ENCODE measurements at places on chromosomes 3 and 15.

- DNase-seq, result no peak
Measured at GRCh38 chr15:80061582-80061981, 2.1 kb downstream of the ZFAND6 start.

- DNase-seq, result no peak
Measured at GRCh38 chr3:65436580-65436979, 602.1 kb downstream of the MAGI1 start.

DNA sequence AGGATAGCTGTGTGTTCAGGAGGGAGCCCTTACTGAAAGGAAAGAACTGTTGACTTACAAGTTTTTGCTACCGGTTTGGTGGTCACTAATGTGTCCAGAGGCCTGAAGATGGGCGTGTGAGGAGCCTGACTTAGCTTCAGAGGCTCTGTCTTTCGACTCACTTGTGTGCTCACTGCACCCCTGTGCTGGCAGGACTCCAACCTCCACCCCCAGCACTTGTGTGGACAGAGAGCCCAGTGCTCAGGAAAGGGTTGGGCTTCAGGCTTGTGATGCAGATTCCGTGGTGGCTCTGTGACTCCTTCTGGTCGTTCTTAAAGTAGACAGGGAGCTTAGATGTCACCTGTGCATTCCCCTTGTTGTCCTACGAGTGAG, 100.9 kb downstream of the PGPEP1L start:
- no peak for DNase-seq

DNA sequence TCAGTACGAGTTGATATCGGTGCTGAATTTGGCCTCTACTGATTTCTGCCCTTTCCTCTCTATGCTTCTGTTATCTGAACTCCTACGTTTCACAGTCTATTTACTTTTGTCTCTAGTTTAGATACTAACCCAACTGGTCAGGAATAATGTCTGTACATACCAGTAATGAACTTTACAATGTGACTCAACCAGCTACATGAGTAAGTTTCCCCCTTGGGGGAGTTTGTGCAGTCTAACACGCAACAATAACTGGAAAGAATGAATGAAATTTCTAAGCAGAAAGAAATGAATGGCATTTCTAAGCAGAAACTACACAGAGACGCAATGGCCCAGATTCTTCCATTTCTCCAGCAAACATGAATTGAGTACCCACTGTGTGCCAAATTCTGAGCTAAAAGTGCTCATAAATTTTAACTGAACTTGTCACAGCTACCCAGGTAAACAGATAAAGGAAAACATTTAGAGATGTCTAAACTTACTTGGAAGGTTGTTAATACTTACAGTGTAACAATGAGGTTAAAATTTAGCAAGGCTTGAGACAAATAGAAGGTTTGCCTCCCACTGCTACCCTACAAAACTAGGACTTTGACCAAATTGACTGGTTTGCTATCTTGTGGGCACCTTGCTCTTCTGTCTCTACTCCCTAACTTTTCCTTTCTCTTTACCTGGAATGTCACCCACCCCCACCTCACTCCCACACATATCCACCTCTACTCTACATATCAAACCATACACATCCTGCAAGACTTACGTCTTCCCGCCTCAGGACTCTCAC, 11.6 kb downstream of the UPK1B start:
- DNase-seq, result no peak

GRCh38 chr3:13235897-13236296, 162.7 kb upstream of the IQSEC1 start:
- no peak for DNase-seq

- no peak for DNase-seq
Measured at GRCh38 chr15:29698030-29698701, 124.1 kb downstream of the TJP1 start.

DNA sequence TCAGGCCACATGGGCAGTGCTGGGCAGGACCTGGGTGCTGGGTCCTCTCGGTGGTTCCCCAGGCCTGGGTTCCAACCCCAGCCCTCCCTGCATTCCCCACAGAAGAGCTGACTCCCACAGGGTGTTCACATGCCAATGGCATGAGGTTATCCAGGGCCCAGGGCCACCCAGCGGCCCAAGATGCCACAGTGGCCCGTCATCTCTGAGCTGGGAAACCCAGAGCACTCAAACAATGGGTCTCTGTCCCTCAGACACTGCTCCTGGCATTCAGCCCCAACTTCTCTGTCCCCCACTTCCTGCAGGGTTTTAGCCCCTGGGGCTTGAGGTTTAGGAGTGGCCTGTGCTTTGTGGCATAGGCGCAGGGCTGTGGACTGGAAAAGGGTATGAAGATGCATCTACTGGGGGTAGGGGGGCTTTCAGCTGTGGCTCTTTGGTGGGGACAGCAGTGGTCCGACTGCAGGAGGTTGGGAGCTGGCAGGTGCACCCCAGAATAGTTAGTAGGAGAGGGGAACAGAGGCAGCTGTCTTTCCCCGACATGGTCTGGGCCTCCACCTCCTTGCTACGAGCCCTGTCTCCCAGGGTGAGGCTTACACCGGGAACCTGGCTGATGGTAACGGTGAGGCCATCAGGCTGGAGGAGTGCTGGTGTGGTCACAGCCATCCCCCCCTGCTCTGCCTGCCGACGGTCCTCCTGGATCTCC, 1.7 kb downstream of the CCDC9B start:
- DNase-seq, result no peak

GRCh38 chr3:178310949-178311348, 225.3 kb upstream of the KCNMB2 start:
- DNase-seq, result no peak

- DNase-seq, result no peak
Measured at GRCh38 chr15:69824075-69824876, 273.4 kb downstream of the TLE3 start.

DNA sequence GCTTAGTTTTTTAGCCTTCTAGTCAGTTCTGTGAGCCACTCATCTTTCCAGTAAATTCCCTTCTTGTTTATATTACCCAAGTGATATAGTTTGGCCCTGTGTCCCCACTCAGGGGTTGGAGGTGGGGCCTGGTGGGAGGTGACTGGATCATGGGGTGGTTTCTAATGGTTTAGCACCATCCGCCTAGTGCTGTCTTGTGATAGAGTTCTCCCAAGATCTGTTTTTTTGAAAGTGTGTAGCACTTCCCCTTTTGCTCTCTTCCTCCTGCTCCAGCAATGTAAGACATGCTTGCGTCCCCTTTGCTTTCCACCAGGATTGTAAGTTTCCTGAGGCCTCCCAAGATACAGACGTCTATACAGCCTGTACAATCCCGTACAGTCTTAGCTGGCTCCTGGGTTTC, 53.7 kb upstream of the INO80 start:
- no peak for DNase-seq

- DNase-seq, result no peak
Measured at GRCh38 chr15:90221246-90221900, 12.4 kb downstream of the CIB1 start.

- DNase-seq, result no peak
Measured at GRCh38 chr15:48472756-48473155, 141.5 kb downstream of the DUT start.

GRCh38 chr3:129014793-129015345, 13.8 kb downstream of the EFCC1 start:
- DNase-seq, result no peak

GRCh38 chr3:56974247-56974930, 86.1 kb upstream of the SPATA12 start:
- no peak for DNase-seq

DNA sequence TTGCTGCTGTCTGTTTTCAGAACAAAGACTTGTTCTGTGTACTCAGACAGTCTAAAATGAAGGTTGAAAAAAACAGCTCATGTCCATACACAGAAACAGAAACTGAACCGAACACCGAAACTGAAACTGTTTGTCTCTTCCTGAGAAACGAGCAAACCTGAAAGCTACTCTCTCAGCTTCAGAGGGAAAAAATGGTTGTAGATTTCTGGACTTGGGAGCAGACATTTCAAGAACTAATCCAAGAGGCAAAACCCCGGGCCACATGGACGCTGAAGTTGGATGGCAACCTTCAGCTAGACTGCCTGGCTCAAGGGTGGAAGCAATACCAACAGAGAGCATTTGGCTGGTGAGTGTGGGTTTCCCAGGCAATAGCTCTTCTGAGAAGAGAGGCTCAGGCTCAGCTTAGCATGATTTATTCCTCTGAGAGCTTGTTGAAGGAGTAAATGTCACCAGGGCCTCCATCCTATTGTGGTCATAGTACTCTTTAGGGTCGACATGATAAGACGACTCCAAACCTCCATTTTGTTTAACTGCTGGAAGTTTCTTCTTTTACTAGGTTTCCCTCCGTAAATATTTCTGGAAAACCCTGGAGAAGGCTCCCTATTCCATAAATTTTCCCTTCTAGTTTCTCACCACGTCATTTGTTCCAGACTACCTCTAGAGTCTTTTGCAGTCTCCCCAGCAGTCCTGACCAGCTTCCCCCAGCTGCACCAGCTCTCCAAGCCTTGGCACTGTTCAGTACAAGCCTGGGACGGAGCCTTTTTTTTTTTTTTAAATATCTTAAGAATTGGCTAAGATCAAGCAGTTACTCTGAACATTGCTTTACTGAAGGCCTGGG, at the start of gene RTP4:
Gene RTP4 (plus strand): TSS at position 135 of the 838 bp plus-strand sequence. CDS start 57 bp downstream, at position 192.
- peak; percentile 39 for DNase-seq

DNA sequence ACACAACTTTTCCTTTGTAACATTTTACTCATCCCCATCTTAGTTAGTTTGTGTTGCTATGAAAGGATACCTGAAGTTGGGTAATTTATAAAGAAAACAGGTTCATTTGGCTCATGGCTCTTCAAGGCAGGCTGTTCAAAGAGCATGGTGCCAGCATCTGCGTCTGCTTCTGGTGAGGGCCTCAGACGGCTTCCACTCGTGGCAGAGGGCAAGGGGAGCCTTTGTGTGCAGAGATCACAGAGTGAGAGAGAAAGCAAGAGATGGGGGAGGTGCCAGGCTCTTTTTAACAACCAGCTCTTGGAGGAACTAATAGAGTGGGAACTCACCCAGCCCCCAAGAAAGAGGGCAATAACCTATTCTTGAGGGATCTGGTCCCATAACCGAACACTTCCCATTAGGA, 23.1 kb downstream of the PLA2G4F start:
- DNase-seq, result no peak

- no peak for DNase-seq
Measured at GRCh38 chr3:128388932-128389331, 77.8 kb downstream of the DNAJB8 start.

DNA sequence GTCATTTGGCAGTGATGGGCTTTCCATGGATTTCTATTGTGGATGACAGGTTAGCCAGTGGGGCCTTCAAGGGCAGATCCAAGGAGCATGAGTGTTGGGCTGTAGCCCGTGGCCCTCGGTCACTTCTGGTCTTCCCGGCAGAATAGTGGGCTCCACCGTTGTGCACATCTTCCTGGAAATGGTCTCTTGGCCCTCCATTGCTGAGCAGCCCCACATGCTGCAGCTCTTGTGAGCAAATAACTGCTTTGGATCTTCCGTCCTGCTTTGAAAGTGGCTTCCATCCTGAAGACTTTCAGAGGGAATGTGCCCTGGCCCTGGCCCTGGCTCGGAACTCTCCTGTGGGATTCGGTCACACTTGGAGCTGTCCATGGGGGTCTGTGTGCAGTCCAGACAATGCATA, 102.8 kb downstream of the SNRPN start:
- no peak for DNase-seq

GRCh38 chr3:148100476-148100875, 597.2 kb upstream of the AGTR1 start:
- no peak for DNase-seq

DNA sequence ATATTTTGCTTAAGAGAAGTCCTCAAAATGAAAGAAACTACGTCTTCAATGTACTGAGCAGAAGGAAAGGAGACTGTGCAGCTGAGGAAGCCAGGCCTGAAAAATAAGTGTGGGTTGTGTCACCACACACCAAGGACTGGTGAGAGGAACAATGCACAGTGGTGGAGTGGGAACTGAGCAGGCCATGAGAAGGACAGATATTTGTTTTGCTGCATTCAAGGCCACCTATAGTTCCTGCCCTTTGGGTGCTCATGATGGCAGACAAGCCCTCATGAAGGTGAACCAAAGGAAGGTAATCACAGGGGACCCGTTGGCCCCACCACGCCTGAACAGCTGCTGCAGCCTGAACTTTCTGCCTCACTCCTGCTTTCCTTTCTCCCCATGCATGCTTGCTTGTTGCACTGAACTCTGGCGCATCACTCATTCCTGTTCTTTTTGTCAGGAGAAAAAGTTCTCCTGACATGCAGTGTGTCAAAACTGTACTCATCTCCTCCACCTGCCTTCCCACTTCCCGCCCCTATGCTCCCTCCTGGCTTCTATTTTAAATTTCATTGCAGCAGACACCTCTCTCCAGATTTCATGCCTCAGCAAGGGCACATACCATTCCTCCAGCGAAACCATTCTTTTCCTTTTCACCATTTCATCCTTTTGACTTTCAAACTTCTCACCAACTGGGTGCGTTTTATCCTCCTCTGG, 2.2 kb upstream of the RNF7 start:
- DNase-seq, result no peak

DNA sequence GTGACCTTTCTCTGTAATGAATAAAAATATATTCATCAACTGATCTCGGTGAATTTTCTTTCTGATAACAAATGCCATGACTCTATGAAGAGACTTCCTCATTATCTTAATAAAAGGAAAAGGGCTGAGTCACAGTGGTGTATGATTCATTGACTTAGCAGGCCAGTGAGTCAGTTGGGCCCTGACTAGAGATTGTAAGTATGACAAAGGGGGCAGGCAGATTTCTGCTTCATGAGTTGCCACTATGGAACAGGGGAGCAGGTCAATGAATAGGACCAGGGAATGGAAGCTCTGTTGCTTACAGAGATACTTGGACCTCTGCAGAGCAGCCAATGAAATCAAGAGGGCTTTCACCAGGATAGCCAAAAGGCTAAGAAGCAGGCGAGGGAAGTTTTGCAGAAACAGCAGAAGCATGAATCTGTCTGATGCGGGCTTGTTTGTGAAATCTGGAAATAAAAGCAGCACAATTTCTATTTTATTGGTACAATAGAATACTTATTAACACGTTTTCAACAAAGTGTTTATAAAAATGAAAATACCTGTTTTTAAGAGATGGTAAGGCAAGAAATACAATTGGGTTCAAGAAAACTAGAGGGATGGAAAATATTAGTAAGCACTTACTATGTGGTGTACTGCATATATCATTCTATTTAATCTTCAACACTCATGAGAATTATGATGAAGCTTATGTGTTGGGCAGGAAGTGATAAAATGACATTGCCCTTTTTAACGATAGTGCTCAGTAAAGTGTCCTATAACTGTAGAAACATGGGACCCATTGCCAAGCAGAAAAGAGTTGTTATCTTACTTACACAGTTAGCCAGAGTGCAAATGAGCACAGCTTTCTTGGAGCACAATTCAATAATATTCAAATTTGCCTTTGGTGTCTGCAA, 169.8 kb upstream of the MYRIP start:
- no peak for DNase-seq

Data from activated CD4-positive, alpha-beta T cell treated with anti-CD3 and anti-CD28 coated beads for 1 hour (primary cell).